ENCODE measurements at places on chromosomes 6 and 20. TPM values are rescaled to one million over a fixed set of nuclear protein-coding genes. Genes with fewer than 3 reads are reported as not detected.
A peak's percentile ranks its signal among the peaks of the same experiment; 100 is the strongest.

DNA sequence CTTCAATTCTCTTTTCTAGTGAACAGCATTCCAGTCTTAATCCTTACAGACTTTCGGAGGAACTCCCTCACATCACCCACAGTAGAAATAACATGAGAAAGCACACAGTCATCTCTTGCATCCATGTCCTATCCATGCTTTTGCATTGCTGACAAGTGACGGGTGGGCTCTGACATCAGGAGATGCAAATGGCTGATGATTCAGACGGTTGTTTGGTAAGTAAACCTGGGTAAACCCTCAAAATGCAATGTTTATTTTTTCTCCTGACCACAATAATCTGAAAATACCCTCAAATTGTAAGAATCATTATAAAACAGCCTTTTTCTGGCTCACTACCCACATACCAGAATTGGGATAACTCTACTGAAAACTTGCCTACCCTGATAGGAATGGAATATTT is 792.0 kb downstream of the MAFB start:
- H3K27ac ChIP-seq: no peak overlapping the region
- H3K27me3 ChIP-seq: no peaks in the 10 kb centered on the region

DNA sequence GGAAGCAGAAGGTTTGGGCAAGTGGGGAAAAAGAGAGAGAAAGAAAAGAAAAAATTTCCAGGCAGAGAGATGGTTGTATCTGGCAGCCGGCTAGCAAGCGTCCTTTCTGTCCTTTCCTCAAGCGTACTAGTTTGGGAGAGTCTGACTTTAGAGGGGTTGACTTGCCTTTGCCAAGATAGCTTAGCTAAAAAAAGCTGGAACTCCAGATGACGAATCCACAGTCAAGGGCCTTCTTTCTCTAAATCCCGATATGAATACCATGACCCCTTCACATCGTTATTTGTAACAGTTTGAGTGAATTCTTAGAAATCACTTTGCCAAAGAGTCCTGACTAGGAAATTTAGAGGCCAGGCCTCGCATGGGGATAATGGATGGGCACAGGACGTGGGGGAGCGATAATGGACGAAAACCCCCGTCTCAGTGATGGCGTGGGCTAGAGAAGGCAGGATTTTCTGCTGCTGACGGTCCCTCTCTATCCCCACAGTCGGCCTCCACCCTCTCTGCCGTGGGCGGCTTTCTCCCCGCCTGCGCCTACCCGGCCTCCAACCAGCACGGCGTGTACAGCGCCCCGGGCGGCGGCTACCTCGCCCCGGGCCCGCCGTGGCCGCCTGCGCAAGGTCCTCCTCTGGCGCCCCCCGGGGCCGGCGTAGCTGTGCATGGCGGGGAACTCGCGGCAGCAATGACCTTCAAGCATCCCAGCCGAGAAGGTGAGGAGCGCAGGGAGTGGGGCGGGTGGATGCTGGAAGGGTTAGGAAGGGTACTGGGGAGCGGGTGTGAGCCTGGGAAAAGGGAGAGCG is 3.5 kb downstream of the PAX1 start:
- H3K36me3 ChIP-seq: no peaks in the 10 kb centered on the region
- no peak overlapping the region for H3K27ac ChIP-seq
- DNase-seq: no peak
- peaks cover 92% of the 10 kb centered on the region for H3K27me3 ChIP-seq
- no peak overlapping the region for H3K4me3 ChIP-seq

GRCh38 chr20:48846516-48847492 is 19.0 kb upstream of the PREX1 start:
- H3K27me3 ChIP-seq: no peaks in the 10 kb centered on the region
- no peak overlapping the region for H3K27ac ChIP-seq
- no peaks in the 10 kb centered on the region for H3K36me3 ChIP-seq
- no peak overlapping the region for H3K4me3 ChIP-seq
- no peak for DNase-seq

KCNQ2 gene
- not detected for total RNA-seq

DNA sequence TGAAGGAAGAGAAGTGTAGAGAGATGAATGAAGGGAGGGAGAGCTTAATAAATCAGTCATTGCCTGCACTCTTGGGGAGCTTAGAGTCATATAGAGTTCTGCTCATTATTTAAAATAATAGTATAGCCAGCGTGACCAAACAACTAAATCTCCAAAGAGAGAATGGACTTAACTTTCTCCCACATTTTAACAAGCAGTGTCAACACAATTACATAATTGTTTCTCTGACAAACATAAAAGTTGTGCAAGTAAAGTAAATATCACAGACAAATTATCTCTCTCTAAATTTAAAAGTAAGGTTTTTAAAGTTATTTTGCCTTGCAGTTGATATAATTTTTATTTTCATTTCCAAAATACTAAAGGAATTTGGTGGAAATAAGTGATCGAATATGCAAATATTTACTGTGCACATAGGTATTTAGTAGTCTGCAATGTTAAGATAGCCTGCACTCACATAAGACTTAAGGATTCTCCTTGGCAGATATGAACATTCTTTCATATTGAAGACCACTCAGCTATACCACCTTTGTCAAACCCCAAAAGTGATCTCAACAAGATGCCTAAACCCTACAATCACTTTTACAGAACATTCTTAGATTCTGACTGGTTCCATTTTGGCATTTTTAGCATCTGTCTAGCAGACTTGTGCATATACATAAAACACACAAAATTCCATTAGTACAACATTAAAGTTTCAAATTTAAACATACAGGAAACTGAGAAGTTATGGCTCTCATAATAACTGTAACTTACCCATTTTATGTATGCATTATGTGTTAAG is 67.7 kb downstream of the KIF6 start:
- H3K27ac ChIP-seq: no peak overlapping the region
- H3K4me1 ChIP-seq: no peaks in the 10 kb centered on the region
- DNase-seq: no peak
- no peaks in the 10 kb centered on the region for H3K36me3 ChIP-seq

DNA sequence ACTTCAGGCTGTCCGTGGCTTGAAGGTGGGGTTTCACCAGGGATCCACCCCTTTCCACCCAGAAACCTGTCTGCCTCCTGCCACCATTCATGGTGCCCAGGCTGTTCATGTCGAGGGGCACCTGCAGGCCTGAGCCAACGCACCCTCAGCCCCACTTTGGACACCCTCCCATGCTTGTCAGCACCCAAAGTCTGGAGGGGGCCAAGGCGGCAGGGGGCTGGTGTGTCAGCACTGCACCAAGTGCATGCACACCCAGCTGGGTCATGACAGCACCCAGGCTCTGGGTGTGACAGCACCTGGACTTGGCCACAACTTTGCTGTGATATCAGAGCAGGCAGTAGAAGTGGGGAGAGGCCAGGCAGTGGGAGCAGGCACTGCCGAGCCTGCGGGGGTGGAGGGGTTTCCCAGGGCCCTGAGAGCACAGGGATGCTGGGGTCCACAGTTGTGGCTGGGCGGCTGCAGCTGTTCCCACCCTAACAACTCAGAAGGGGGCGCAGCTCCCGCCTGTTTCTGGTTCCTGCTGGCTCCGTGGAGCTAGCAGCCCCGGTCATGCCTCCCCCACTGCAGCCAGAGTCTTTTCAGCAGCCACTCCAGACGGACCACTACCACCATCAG is 33.3 kb upstream of the GRM4 start:
- peaks cover 6% of the 10 kb centered on the region for H3K27me3 ChIP-seq
- no peak overlapping the region for H3K27ac ChIP-seq

DNA sequence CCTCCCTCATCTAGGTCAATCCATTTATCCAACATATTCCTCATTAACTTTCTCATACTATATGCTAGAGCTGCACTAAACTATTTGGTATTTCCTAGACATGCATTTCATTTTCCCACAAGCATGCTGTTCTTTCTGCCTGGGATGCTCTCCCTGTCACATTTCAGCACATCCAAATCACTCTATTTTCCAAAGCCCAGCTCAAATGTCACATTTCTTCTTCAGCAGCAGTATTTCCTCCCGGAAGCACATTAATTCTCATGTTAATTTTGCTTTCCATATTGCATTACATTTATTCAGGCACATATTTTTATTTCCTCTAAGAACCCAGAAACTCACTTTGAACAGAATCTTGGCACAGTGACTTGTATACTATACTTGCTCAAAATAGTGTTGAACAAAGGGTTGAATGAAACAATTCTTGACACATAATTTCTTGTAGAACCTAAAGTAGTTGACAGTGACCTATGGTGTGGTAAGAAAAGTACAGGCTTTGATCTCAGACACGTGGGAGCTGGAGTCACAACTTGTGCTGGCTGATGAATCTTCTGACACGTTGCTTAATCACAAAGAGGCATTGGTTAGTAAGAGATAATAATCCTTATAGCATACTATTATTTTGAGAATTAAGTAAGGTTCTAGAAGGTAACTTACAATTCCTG is 30.8 kb upstream of the CD2AP start:
- H3K27me3 ChIP-seq: no peaks in the 10 kb centered on the region
- H3K4me3 ChIP-seq: no peak overlapping the region
- no peak overlapping the region for H3K27ac ChIP-seq
- no peak for DNase-seq
- no peaks in the 10 kb centered on the region for H3K4me1 ChIP-seq

DNA sequence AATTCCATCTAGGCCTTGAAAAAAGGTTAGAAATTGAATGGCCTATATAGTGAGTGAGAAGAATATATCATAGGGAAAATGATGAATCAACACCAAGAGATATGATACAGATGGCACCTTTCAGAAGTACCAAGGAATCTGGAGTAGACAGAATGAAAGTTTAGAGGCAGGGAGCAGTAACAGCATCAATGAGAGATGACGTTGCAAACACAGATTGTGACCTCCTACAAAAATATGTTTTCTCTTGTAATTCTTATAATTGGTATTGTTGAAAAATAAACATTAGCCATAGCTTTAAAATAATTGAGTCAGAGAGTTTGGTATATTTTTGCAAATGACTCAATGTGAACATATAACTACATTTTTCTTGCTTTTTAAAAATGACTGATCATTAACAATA is 1223.1 kb upstream of the GJE1 start:
- DNase-seq: no peak
- H3K27ac ChIP-seq: no peak overlapping the region
- no peak overlapping the region for H3K4me3 ChIP-seq
- H3K36me3 ChIP-seq: no peaks in the 10 kb centered on the region
- H3K27me3 ChIP-seq: no peaks in the 10 kb centered on the region

SEC63 gene
- 33.6 TPM for total RNA-seq

- H3K36me3 ChIP-seq: no peaks in the 10 kb centered on the region
- no peak overlapping the region for H3K27ac ChIP-seq
- no peak overlapping the region for H3K4me3 ChIP-seq
- DNase-seq: peak; percentile 80
Measured at GRCh38 chr6:151313066-151313491, 73.3 kb downstream of the AKAP12 start.

GTSF1L gene
- total RNA-seq: not detected

KIAA1586 gene
- total RNA-seq: 3.1 TPM

DNA sequence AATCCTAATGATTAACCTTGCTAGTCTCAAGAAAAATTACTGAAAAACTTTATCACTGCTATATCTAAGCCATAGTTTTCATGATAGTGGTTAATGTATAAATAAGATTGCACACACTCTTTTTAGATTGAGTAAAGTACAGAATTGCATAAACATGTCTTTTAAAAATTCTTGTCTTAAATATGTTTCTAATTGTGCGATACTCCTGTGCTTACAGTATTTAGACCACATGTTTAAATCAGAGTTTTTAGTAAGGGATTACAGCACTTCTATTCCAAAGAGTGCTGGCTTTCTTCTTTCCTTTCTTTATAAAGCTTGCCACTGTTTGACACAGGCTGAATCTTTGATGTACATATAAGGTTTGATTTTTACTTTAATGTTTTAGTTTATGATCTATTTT is 36.8 kb upstream of the RGS17 start:
- H3K4me3 ChIP-seq: no peak overlapping the region
- no peaks in the 10 kb centered on the region for H3K4me1 ChIP-seq
- no peaks in the 10 kb centered on the region for H3K27me3 ChIP-seq
- no peak overlapping the region for H3K27ac ChIP-seq
- no peak for DNase-seq
- H3K36me3 ChIP-seq: no peaks in the 10 kb centered on the region

DNA sequence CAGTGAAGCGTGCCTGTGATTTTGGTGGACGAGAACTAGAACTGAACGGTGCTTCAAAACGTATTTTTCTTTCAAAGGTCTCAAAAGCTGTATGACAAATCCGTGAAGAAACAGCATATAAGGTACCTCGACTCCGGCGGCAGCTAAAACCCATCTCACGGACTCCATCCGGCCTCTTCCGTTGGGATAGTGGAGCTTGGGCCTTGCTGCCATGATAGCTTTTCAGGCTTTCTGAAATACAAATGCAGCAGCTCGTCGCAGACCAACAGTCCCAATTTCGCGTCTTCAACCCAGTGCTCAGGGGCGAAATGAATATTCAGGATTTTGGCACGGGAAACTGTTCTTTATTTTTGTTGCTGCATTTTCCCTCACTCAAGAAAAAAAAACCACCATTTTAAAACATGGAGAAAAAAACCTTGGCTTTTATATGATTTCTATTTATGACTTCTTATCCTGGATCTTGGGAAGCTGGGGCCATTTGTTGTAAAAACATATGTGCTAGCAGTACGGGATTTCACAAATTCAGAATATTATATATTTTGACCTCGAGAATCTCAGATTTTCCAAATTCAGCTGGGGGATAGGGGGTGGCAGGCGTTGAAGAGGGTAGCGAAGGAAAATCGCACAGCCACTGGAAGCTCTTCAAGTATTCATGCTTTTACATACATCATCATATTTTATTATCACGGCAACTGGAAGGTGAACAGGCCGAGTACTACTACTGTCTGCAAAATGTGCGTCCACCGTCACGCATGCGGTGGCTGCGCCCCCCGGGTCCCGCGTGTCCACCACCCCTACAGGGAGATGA is 849 bp downstream of the GSTA4 start:
- peaks cover 3% of the 10 kb centered on the region for H3K36me3 ChIP-seq
- H3K27ac ChIP-seq: peak overlapping the region; percentile 91
- H3K27me3 ChIP-seq: no peaks in the 10 kb centered on the region
- H3K4me3 ChIP-seq: peak overlapping the region; percentile 57
- peaks cover 14% of the 10 kb centered on the region for H3K4me1 ChIP-seq
- peak; percentile 73 for DNase-seq

- H3K36me3 ChIP-seq: no peaks in the 10 kb centered on the region
- peak overlapping the region; percentile 38 for H3K4me3 ChIP-seq
- H3K27me3 ChIP-seq: peaks cover 3% of the 10 kb centered on the region
- H3K27ac ChIP-seq: no peak overlapping the region
Measured at GRCh38 chr20:44866703-44867335, 18.7 kb upstream of the YWHAB start.

DNA sequence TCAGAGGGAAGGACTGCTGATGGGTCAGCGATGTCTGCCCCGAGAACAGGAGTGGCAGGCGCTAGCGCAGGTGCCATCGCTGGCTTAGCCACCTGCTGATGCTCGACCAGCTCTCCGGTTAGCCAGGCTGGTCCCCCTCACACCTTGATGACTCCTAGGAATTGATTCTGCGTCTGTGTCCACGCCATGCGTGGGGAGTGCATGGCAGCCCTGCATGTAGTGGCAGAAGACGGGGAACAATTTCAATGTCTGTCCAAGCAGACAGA is 6.7 kb downstream of the SS18L1 start:
- peaks cover 15% of the 10 kb centered on the region for H3K36me3 ChIP-seq
- no peak overlapping the region for H3K27ac ChIP-seq
- H3K4me1 ChIP-seq: peaks cover 52% of the 10 kb centered on the region
- no peak for DNase-seq
- no peaks in the 10 kb centered on the region for H3K27me3 ChIP-seq
